ELF-1 (cell line): ENCODE measurements at places on chromosomes 2 and 18.

DNA sequence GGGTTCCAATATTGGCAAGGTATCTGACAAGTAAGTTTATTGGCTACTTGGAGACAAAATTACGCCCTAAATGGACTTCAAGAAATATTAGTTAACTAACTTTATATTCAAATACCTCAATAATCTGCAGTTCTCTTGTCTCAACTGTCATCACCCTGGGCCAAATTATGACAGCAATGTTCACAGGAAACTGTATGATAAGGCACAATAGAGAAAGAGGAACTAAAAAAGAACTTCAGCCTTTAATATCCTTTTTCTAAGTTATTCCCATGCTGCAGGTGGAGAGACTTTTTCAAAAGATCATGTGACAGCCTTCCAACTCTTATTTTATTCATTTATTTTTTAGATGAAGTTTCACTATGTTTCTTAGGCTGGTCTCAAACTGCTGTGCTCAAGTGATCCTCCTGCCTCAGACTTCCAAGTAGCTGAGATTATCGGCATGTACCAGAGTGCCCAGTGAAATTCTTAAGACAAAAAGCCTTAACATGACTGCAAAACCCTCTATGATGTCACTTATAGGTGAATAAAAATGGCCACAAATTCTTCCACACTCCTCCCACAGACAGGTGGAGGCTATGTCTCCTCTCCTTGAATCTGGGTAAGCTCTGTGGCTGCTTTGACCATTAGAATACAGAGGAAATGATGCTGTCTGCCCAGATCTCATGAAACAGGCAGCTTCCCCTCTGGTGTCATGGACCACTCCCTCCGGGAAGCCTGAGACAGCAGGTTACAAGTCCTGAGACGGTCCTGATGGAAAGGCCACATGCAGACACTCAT lies 211.0 kb downstream of the TGIF1 start:
- no peak for DNase-seq

DNA sequence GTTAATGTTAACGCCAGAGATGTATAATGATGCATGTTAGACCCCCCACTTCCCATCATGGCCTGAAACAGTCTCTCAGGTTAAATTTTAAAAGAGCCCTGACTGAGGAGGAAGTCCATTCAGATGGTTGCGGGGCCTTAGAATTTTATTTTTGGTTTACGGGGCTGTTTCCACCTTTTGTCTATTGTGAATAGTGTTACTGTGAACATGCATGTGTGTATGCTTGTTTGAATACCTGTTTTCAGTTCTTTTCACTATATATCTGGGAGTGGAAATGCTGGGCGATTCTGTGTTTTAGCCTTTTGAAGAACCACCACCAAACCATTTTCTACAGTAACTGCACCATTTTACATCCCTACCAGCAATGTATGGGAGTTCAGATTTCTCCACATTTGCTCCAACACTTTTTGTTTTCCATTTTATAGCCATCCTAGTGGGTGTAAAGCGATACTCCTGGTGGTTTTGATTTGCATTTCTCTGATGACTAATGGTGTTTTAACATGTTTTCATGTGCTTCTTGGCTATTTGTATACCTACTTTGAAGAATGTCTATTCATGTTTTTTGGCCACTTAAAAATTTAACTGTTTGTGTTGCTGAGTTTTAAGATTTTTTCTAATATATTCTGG lies 133.0 kb downstream of the MYO3B start:
- no peak for DNase-seq

DNA sequence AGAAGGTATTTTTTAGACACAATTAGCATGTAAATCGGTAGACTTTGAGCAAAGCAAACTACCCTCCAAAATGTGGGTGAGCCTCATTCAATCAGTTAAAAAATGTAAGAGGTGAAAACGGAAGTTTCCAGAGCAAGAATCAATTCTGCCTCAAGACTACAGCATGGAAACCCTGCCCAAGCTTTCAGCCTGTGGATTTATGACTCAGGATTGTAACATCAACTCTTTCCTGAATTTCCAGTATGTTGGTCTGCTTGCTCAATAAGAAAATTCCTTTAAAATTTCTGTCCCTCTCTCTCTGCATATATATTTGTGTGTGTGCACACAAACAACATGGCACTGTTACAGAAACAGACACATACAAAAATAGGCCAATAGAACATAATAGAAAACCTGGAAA lies 228.6 kb upstream of the DOK6 start:
- no peak for DNase-seq

- no peak for DNase-seq
These were observed 66.2 kb upstream of the DLX2 start for GRCh38 chr2:172168917-172169346.

DNA sequence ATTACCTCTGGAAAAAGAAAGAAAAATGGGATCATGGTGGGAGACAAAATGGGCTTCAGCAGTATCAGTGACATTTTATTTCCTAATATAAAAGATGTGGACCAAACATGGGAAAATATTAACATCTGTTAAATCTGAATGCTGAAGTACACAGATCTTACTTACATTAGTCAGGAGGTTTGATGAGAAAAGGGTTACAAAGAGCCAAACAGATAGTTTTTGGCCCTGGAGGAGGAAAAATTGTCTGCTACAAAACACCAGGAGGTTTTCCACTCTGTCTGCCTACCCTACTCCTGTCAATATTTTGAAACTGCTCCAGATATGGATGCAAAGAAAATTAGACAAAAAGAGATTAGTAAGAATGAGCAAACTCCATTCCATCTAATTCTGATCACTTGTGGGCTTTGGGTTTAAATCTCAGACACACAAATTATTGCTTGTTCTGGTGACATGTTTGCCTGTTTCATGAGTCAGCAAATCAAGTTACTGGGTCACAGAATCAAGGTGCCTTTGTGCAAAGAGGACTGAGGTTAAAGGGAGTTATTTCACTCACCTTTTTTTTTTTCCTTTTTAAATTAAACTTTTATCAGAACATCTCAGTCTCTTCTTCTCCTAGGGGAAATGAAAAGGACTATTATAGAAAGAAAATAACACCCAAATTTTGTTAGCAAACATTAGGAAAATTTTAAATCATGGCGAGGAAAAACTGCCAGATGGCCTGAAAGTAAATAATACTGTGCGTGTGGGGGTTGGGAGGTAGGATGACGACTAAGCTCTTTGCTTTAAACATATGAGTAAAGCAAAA lies 87.0 kb upstream of the SPATS2L start:
- no peak for DNase-seq

DNA sequence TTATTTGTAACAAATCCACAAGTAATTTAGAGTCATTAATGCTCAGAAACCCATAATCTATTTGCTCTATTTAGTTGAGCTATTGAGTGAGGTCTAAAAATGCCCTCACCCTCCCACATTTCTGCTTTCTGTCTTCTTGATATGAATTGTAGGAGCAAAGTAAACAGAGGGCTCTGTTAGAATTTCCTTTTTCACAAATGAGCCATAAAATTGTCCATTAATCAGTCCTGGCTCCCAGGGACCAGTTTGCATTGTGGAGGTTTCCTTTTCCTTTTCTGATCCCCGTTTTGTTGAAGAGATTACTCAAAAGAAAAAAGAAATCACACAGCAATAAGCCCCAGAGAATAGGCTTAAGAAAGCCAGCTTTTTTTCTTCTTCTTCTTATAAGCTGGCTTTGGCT lies 476.7 kb downstream of the EPHA4 start:
- no peak for DNase-seq

GRCh38 chr2:214277880-214278279 lies 133.0 kb upstream of the VWC2L start:
- peak; percentile 1 for DNase-seq

DNA sequence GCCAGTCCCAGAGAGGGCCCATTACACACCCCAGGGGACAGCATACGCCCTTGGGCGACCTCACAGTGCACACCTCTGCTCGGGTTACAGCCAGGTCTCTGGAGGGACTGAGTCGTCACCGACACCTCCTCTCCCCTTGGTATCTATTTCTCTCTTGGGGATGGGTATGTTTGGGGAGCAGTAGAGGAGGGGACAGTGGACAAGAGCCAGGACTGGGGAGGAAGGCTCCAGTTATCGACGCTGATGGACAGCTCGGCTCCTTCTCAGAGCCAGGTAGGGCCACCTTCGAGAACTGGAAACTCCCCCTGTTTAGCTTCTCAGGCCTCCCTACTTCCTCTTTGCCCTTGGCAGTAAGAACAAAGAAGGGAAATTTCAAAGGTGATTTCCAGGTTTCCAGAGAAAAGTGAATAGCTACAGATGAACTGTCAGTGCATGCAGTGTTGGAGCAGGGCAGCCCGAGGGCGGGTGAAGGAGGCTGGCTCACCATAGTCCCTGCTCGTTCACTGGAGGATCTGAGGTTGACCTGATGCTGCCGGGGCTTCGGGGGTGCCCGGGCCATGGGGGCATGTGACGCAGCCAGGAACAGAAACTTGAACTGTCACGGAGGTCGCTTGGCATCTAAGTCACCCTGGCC lies 4.4 kb upstream of the SEMA4C start:
- DNase-seq, result peak; percentile 79

GRCh38 chr2:10407432-10407831 lies 40.7 kb downstream of the ODC1 start:
- no peak for DNase-seq

DNA sequence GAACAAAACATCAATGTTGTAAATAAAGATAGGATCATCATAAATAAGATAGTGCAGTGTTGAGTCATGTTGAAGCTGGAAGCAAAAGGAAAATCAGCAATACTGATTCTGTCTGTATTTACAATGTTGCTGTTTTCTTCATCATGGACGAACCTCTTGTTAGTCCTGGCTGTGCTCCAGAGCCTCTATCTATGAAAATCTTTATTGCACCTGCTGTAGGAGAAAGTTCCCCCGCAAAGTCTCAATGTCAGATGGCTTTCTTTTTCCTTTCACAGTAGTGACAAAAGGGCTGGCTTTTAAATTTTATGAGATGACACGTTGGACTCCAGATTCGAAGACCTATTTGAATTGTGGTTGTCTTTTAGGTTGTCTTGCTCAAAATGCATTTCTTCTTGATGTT lies 98.5 kb upstream of the LRRTM1 start:
- DNase-seq, result no peak

GRCh38 chr18:35616664-35617423 lies 35.3 kb downstream of the GALNT1 start:
- peak; percentile 15 for DNase-seq
